ENCODE measurements at places on chromosomes 13 and 19.

DNA sequence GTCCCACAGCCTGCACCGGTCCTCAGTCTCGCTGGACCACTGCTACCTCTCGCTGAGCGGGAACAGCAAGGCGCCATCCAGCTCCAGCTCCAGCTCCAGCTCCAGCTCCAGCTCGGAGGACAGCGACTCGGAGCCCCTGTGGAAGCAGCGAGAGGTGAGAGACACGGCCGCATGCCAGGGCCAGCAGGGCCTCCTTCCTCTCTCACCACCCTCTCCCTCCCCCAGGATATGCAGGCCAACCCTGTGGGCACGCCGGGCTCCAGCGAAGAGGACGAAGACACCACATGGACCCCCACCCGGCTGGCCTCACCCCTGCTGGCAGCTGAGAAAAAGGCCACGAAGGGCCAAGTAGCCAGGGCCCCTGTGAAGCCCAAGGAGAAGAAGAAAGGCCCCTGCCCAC lies 7.3 kb downstream of the SIX5 start:
- no peak for DNase-seq

GRCh38 chr13:23069566-23069965 lies 111.2 kb upstream of the SGCG start:
- no peak for DNase-seq

DNA sequence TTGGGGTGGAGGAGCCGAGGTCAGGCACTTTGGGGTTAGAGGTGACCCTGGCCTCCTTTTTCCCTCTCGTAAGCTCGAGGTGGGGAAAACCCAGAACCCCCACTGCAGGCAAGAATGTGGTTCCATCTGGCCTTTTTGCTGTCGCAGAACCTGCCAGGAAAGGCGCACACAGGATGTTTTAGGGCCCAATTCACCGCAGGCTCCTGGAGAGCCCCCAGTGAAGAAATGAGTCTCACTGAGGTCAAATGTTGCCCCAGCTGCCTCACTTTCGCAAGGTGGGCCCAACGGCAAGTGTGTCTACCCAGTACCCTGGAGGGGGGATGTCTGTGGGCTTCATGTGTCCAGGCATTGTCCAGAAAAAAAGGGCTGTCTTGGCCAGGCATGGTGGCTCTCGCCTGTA lies 61.8 kb downstream of the PEX11G start:
- DNase-seq = no peak

DNA sequence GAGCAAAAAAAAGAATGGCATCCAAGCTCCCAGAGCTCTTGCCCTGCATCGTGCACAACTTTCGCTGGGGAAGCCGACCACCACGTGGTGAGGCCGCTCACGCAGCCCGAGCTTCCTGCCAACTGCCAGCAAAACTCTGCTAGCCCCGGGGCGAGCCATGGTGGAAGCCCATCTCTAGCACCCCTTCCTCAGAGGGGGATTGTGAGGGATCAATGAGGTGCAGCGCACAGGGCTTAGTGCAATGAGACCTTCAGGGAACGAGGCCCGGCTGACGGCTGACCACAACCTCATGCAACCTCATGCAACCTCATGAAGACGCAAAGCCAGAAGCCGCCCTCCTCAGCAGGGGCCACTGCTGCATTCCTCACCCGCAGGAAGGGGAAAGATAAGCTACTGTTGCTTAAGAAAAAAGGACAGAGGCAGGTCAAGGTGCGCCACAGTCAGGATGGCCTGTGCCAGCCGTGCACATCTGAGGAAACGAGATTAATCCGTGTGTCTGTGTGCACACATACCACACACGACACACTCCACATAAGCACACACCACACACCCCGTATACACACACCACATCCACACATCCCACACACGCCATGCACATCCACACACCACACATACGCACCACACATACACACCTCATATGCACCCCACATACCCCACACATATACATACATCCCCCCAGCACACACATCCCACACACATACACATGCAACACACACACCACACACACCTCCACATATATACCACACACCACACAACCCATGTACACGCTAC lies 9.6 kb downstream of the HSPBP1 start:
- no peak for DNase-seq

GRCh38 chr13:109451726-109452125 lies 334.7 kb downstream of the IRS2 start:
- no peak for DNase-seq

- no peak for DNase-seq
Observed at GRCh38 chr19:22918221-22918620, 84.8 kb downstream of the ZNF728 start.

DNA sequence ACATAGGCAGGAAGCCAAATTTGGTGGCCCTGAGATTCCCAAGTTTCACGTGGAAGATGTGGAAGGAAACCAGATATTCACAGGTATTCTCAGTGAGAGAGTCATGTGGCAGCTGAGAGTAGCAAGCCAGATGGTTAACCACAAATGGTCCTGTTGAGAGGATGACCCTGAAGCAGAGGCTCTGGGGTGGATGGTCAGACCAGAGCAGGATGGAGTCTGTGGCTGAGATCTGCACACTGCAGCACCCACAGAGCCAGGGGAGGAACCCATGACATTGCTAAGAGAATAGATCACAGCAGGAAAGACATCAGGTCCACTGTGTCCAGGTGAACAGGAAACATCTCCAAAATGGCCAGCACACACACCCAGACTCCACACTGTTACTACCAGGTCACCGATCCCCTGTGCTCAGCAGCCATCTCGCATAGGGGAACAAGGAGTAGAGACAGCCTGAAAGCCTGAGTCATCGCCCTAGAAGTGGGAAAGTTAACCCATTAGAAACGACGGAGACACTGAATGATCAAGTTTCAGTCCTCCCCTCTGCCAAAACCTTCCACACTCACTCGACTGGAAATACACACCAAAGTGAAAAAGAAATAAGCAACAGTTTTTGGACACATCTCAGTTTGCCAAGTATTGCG lies 160.0 kb downstream of the RBM26 start:
- no peak for DNase-seq

DNA sequence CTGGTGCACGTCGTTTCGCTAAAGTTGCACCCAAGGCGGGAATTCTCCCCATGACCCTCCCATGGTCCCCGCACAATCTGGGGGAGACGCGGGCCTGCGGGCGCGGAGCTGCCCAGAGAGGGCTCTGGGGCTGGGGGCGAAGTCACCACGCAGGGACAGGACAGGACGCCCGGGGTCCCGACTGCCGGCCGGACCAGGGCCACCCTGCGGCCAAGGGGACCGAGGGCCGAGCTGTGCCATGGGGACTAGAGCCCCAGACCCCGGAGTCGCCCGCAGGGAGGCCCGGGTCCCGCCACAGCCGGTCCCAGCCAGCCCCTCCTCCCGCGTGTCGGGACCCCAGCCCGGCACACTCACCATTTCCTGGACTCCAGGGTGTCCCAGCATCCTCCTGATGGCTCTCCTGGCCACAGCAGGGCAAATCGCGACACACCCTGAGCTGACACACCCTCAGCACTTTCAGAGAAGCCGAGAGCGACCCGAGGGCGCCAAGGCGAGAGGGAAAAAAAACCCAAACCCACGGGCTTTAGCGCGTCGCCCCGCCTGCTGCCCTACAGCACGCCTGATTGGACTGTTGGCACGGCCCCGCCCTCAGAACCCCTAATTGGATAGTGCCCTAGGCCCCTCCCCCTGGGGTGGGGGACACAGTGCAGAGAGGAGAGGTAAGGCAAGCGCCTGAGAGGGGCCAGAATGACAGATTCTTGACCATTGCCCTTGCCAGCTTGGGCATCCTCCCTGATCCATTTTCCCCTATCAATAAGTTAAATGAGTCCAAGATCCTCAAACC lies 28.6 kb downstream of the ZNF44 start:
- DNase-seq = no peak

DNA sequence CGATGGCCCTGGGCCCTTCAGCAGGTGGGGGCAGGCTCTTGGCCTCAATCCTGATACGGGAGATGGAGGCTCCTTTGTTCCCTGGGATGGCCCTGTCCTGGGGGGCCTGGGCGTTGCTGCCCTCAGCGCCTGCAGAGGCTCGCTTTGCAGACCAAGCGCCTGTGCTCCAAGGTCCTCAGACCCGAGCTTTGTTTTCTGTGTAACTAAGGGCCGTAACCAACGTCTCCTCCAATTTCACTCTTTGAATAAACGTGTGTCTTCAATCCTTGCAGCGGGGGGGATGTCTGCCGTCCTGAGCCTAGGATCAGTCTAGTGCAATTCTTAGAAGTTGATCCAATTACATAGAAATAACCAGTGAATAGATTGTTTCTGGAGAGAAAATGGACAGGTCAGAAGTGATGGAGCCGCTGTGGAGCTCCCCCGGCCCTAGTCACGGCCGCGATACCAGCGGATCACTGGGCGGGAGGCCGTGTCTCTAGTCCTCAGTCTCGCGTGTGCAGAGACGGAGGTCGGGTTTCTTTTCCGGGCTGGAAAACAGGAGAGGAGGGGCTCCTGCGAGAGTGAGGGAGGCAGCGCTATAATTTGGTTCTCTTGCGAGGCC lies 5.3 kb downstream of the PTBP1 start:
- DNase-seq = peak; percentile 74

DNA sequence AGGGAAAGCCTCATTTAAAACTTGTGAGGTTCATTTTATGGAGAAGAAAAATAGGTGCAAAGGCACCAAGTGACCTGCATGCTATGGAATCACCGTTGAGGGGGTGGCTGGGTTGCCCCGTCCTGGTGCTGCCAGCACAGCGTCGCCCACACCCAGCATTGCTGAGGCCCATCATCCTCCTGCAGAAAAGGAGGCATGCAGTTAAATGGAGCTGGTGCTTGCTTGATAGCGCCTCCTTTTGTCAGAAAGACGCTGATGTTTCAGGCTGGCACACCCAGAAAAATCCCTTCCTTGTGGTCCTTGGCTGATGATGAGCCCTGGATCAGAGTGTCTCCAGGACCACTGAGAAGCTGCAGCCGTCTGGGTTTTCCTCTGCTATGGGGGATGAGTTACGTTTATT lies 36.9 kb downstream of the DHRS12 start:
- DNase-seq = no peak

- no peak for DNase-seq
Observed at GRCh38 chr19:32914879-32915660, 45.5 kb upstream of the SLC7A9 start.

DNA sequence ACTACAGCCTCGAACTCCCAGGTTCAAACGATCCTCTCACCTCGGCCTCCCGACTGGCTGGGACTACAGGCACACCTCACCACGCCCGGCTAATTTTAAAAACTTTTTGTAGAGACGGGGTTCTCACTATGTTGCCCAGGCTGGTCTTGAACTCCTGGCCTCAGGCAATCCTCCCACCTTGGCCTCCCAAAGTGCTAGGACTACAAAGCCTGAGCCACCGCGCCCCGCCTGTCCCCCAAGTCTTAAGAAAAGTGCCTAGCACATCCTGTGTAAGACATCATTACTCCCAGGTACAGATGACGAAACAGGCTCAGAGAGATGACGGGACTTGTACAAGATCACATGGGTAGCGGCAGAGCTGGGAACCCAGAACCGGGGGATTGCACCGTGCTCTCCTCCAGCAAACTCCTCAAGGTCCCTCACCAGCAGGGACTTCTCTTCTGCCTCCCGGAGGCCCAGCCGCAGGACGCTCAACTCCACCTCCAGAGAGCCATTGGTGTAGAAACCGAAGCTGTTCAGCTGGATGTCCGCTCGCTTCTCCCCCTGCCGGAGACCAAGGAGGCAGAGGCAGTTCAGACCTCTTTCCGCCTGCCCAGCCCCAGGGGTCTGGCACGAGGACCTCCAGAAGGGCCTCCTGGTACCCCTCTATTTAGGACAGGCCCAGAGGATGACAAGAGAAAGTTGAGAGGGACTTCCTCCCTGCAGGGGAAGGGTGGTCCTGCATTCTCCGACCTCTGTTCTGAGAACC lies 1.0 kb downstream of the GPR108 start:
- peak; percentile 74 for DNase-seq

DNA sequence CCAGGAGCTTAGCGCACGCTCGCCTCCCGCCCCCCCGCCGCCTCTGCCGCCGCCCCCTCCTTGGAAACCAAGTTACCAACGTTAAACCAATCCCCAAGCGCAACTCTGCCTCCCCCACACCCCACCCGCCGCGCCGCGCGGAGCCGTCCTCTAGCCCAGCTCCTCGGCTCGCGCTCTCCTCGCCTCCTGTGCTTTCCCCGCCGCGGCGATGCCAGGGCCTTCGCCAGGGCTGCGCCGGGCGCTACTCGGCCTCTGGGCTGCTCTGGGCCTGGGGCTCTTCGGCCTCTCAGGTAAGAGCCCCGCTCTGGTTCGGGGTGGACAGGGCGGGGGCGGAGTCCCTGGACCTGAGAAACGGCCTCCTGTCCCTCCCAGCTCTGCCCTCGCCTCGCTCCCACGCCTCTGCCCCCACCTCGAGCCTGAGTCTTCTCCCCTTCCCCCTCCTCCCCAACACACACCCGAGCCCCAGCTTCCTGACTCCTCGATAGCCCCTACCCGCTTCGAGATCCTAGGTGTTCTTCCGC lies at the start of gene ICAM5:
ICAM5 (plus strand) TSS at position 117 of the 521 bp plus-strand sequence; CDS start at position 209, 92 bp downstream.
- no peak for DNase-seq

GRCh38 chr13:27110056-27110746 lies 61.4 kb downstream of the USP12 start:
- DNase-seq = no peak

Measured in hindlimb muscle (tissue), 1 donor.